Coronary artery (tissue), 2 donors: ENCODE measurements at places on chromosomes 7 and 10.

- peak; percentile 16 for DNase-seq
These were observed 22.5 kb upstream of the C10orf53 start for GRCh38 chr10:49656845-49657493.

DNA sequence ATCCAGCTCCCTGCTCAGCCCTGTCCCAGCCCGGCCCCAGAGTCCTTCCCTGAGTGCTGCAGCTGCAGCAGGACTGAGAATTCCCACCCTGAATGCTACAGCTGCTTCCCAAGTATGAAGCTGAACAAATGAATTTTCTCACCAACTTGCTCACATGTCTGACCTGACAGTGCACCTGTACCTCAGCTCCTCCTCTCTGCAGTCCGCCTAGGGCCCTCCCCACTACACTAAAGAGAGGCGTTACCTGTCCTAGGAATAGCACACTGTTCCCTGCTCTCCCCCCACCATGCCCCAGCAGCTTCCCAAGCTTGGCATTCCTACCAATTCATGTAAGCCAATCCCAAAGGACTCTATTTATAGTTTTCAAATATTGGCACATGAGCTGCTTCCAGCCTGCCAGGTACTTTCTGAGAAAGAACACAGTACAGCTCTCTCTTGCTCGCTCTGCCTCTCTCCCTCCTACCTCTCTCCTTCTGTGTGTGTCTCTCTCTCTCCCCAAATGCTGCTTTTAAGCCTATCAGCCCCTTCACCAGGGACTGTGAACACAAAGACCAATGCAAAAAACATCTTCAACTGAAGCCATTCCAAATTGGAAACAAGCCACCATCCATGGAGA lies 400.1 kb downstream of the TNS3 start:
- DNase-seq: no peak

DNA sequence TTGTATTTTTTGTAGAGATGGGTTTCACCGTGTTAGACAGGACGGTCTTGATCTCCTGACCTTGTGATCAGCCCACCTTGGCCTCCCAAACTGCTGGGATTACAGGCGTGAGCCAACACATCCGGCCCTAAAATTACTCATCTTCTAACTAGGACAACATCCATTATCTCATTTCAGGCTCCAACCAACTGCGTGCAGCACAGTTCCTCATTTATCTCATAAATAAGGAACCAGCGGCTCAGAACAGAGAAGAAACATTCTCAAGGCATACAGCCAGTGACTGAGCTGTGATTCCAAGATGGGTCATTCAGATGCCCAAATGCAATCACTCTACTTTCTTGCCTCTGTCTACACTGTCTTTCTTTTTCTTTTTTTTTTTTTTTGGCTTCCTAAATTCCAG lies 356.1 kb downstream of the ELMO1 start:
- no peak for DNase-seq

DNA sequence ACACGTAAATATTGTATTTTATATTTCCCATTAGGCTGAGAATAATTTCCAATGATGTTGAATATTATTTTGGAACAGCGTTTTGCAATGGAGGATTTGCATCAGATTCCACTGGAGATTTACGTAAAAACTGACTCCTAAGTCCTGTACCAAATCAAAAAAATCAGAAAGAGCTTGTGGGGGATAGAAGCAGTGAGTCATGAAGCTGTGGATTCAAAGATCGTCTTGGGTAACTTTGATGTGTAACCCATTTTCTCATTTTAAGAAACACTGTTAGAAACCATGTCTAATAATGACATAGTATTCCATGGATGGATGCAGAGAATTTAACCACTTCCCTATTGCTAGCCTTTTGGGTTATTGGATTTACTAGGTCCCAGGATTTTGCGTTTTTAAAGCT lies 158.6 kb downstream of the INHBA start:
- no peak for DNase-seq

- DNase-seq: no peak
These were observed 7.1 kb upstream of the PAX2 start for GRCh38 chr10:100738055-100738827.

DNA sequence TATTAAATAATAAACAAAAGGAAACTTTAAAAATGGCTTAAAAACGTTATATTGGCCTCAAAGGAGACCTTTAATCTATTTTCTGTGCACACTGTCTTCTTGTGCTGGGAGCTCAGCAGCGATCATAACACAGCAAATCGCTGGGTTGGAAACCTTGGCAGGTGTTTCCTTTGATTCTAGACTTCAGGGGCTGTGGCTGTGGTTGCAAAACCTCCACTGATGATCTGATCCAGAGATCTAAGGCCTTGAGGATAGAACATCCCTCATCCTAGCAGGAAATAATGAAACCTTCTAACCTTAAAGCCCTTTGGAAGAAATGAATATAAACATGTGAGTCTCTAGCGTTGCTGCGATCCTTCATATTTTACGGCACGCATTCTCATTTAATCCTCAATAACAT lies 29.8 kb downstream of the CDHR3 start:
- DNase-seq: no peak

DNA sequence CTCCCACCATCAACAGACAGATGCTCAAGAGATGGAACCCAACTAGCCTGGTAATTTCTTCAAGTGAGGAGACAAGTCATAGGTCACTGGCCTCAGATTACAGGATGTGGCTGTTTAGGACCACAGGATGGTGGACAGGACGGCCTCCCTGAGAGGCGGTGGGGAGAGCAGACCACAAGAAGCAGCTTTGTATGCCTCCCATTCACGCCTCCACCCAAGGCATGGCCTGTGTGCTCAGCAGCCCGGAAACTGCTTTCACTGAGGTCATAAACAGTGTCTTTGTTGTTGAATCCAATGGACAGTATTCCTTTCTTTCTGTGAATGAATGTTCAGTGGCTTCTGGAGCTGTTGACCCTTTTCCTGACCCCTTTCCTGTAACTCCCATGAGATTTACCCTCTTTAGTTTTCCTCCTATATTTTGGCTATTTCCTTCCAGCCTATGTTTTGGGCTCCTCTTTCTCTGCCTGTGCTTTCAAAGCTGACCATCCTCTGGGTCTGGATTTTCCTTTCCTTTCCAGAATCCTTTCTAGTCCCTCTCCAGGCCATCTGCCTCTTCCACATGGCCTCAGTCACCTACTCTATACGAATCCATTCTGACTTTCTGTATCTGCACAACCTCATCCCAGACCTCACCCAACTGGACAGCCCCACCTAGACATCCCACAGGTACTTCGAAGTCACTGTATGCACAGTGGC lies 32.4 kb upstream of the INPP5F start:
- no peak for DNase-seq

- no peak for DNase-seq
These were observed 253.6 kb downstream of the ELFN1 start for GRCh38 chr7:1923409-1924257.

GRCh38 chr10:75582102-75582501 lies 150.7 kb downstream of the LRMDA start:
- DNase-seq: no peak

GRCh38 chr10:7255517-7255916 lies 155.3 kb downstream of the SFMBT2 start:
- DNase-seq: no peak

DNA sequence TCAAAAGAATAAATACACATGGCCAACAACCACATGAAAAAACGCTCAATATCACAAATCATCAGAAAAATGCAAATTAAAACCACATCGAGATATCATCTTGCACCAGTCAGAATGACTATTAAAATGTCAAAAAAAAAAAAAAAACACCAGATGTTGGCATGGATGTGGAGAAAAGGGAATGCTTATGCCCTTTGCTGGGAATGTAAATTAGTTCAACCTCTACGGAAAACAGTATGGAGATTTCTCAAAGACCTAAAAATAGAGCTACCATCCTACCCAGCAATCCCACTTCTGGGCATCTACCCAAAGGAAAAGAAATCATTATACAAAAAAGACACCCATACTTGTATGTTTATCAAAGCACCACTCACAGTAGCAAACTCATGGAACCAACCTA lies 45.0 kb upstream of the DIP2C start:
- DNase-seq: no peak

DNA sequence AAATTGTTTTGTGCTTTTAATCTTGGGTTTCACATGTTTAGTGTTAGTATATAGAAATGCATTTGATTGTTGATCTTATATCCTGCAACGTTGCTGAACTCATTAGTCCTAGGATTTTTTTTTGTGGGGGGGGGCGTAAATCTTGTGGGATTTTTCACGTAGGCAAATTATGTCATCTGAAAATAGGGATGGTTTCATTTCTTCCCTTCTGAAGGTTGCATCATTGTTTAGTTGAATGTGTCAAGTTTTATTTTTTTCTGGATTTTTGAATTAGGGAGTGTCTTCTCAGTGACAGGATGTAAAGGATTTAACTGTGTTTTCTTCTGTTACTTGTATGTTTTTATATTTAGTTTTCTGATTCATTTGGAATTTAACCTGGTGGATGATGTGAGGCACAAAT lies 26.7 kb downstream of the MKLN1 start:
- no peak for DNase-seq

DNA sequence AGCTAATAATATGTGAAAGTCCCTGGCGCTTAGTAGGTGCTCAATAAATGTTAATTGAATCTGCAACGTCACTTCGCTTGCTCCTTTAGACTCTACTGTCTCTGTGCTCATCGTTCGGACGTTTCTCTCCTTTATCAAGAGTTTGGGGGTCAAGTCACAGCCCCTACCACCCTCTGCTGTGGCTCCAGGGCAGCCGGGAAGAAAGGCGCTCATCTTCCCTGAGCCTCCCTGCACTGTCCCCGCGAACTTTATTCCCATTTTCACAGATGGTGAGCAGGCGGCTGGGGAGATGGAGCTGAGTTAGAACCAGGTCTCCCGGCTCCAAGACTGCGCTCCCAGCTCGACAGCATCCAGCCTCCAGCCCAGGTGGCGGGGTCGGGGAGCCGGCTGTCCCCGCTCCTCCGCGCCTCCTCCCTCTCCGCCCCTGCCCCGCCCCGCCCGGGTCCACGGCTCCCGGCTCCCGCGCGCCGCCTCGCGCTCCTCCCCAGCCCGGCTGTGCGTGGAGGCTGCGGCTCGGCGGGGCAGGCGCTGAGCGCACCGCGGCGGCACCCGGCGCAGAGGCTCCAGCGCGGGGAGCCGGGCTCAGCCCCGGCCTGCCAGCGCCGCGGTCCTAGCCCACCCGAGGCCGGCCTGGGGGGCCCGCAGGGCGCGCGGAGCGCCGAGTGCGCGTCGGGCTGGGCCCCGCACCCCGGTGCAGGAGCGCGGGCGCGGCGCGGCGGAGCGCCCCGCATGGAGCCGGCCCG lies at the start of gene CLEC2L:
CLEC2L (plus strand) TSS at position 487 of the 743 bp plus-strand sequence; CDS start at position 730, 243 bp downstream.
- no peak for DNase-seq

DNA sequence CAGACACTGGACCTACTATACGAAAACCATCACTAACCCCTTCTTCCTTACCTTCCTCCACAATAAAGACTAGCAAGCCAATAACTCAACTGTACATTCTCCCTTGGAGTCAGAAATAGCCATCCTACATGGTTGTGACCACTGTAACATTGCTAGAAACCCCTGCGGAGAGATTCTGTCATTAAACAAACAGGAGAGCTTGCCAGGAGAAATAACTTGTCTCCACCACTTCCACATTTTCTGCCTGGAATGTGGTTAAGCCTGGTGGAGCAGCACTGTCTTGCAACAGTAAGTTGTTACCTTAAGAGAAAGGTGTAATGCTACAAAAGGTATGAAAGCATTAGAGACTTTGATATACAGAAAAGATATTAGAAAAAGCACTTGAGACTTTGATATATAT lies 45.8 kb downstream of the THSD7A start:
- no peak for DNase-seq
